Vagina (tissue), 2 donors: ENCODE measurements at places on chromosomes 6 and 20.
A peak's percentile ranks its signal among the peaks of the same experiment; 100 is the strongest.

DNA sequence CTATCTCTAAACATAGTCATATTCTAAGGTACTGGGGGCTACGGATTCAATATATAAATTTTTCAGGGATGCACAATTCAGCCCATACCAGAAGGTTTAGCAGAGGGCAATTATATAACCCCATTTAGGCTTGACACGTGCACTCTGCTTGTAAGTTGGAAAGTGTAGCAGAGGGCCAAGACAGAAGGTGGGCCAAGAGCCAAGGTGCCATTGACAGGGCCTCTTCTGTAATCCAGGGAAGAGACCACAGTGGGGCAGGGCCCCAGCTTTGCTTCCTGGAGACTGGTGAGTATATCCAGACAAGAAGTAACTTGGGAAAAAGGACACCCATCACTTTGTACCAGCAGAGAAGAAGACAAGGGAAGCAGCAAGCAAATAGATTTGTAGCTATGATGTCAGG lies 672.4 kb upstream of the MARCKS start:
- H3K27ac ChIP-seq = no peak overlapping the region
- no peaks in the 10 kb centered on the region for H3K36me3 ChIP-seq
- H3K4me1 ChIP-seq = peaks cover 11% of the 10 kb centered on the region

DNA sequence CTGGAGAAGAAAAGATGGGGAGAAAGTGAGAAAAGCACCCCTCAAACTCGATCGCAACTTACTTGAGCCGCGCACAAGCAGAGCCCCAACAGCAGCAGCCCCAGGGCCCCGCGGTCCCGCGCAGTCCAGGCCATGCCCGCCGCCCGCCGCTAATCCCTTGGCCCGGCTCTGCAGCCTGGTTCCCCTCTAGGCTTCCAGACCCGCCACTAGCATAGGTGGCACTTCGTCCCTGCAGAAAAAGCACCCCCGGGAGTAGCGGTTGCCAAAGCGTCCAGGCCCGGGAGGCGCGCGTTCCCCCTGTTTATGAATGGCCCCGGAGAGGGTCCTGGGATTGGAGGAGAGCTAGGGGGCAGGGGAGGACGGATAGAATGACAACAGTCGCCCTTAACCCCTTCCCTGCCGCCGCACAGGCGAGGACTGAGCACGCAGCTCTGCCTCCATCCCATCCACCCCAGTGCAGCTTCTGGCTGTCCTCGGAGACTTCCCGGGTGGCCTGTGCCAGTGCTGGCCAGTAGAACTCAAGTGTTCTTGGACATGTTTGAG lies 19.9 kb downstream of the COL9A1 start:
- H3K4me3 ChIP-seq = no peak overlapping the region
- no peaks in the 10 kb centered on the region for H3K36me3 ChIP-seq
- no peaks in the 10 kb centered on the region for H3K27me3 ChIP-seq
- no peak overlapping the region for H3K27ac ChIP-seq

GRCh38 chr6:121884091-121884490 lies 448.6 kb downstream of the GJA1 start:
- DNase-seq = no peak
- H3K36me3 ChIP-seq = no peaks in the 10 kb centered on the region
- H3K27me3 ChIP-seq = no peaks in the 10 kb centered on the region
- no peak overlapping the region for H3K4me3 ChIP-seq

DNA sequence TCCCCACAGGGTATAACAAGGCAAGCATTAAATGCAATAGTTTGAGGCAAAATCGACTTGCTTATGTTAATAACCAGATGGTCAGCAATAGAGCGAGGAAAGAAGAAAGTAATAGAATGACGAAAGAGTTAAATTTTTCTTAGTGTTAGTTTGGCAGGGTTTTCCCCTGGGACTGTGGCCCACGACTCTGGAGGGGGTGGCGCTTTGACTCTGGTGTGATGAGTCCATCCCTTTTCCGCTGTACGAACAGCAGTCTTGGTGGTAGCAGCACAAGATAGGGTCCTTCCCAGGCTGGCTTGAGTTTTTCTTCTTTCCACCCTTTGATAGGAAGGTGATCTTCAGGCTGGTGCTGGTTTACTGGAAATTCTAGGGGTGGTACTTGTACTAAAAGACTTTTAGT lies 69.2 kb upstream of the GMDS start:
- no peak overlapping the region for H3K27ac ChIP-seq
- H3K36me3 ChIP-seq = no peaks in the 10 kb centered on the region
- no peaks in the 10 kb centered on the region for H3K27me3 ChIP-seq

- H3K4me1 ChIP-seq = peaks cover 11% of the 10 kb centered on the region
- DNase-seq = no peak
- peak overlapping the region; percentile 33 for H3K27ac ChIP-seq
- H3K36me3 ChIP-seq = no peaks in the 10 kb centered on the region
- no peaks in the 10 kb centered on the region for H3K27me3 ChIP-seq
Measured at GRCh38 chr6:133681891-133682290, 207.0 kb upstream of the TCF21 start.

- no peak overlapping the region for H3K4me3 ChIP-seq
- no peaks in the 10 kb centered on the region for H3K27me3 ChIP-seq
- H3K4me1 ChIP-seq = peaks cover 6% of the 10 kb centered on the region
- H3K36me3 ChIP-seq = no peaks in the 10 kb centered on the region
Measured at GRCh38 chr6:134495890-134496248, 178.0 kb upstream of the SGK1 start.

DNA sequence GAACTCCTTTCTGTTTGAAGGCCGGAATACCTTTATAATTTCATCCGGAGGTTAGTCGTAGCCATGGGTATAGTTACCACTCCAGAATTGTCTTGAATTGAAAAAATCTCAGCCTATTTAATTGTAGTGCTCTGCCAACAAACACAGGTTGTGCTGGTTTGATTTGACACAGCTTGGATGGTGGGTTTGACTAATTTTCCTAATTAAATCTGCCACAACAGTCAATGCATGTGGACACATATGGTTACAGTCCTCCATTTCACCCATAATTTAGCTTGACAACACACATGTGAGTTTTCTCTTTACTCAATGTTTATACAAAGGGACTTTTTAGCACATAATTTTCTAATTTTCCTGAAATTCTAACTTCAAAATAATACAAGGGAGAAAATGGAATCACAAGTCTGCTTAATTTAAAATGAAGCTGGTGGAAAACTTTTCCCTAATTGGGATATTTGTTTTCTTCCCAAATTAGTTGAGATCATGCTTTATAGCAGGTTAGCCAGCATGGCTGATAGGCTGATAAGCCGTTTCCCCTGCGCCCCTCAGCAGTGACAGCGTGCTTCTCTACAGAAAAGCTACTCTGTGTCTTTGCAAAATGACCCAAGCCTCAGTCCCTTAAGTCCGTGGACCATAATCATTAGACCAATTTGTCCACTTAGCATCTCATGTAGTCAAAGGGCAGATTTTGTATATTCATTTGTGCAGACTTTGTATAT lies 463.5 kb upstream of the FLRT3 start:
- no peaks in the 10 kb centered on the region for H3K4me1 ChIP-seq
- H3K4me3 ChIP-seq = no peak overlapping the region
- no peaks in the 10 kb centered on the region for H3K36me3 ChIP-seq
- no peak for DNase-seq

GRCh38 chr6:122416825-122417224 lies 17.4 kb downstream of the HSF2 start:
- H3K4me3 ChIP-seq = no peak overlapping the region
- peaks cover 31% of the 10 kb centered on the region for H3K36me3 ChIP-seq
- DNase-seq = no peak
- no peaks in the 10 kb centered on the region for H3K27me3 ChIP-seq
- H3K27ac ChIP-seq = no peak overlapping the region

- no peaks in the 10 kb centered on the region for H3K4me1 ChIP-seq
- no peak overlapping the region for H3K27ac ChIP-seq
- DNase-seq = no peak
Measured at GRCh38 chr20:16411361-16411760, 161.9 kb downstream of the KIF16B start.

DNA sequence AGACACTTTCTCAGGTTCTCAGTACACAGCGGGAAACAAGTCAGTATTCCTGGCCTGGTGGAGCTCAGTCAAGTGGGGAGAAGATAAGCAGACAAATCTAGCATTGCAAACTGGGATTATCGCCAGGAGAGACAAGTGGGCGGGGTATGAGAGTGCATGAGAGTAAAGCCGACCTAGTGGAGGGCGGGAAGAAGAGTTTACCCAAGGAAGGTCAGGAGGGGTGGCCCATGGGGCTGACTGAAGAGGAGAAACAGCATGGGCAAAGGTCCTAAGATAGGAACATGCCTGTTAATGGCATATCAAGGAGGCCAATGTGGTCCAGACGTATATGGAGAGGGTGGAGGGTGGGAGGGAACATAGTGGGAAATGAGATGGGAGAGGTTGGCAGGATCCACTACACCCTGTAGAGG lies 12.4 kb upstream of the CSNK2A1 start:
- H3K27ac ChIP-seq = no peak overlapping the region
- H3K4me1 ChIP-seq = no peaks in the 10 kb centered on the region
- H3K4me3 ChIP-seq = no peak overlapping the region
- DNase-seq = no peak
- H3K27me3 ChIP-seq = no peaks in the 10 kb centered on the region

- no peaks in the 10 kb centered on the region for H3K36me3 ChIP-seq
Measured at GRCh38 chr6:109687271-109687761, 3.7 kb downstream of the AK9 start.
